Stimulated activated CD4-positive, alpha-beta T cell treated with anti-CD3 and anti-CD28 coated beads, TNF-alpha, amount 100 ng/mL, for 1 hour (primary cell): ENCODE measurements at places on chromosomes 7 and 10.

GRCh38 chr7:25179325-25179724 is 49.0 kb downstream of the NPVF start:
- no peak for DNase-seq

- DNase-seq: no peak
These were observed 312.1 kb downstream of the PRKG1 start for GRCh38 chr10:51386248-51386885.

- DNase-seq: no peak
These were observed 620 bp downstream of the EPO start for GRCh38 chr7:100720671-100721504.

- DNase-seq: no peak
These were observed 23.2 kb downstream of the POR start for GRCh38 chr7:75937958-75938786.

GRCh38 chr10:99337901-99338300 is 8.7 kb downstream of the CNNM1 start:
- DNase-seq: no peak
